ENCODE measurements at places on chromosomes 5 and 9.
A peak's percentile ranks its signal among the peaks of the same experiment; 100 is the strongest.

DNA sequence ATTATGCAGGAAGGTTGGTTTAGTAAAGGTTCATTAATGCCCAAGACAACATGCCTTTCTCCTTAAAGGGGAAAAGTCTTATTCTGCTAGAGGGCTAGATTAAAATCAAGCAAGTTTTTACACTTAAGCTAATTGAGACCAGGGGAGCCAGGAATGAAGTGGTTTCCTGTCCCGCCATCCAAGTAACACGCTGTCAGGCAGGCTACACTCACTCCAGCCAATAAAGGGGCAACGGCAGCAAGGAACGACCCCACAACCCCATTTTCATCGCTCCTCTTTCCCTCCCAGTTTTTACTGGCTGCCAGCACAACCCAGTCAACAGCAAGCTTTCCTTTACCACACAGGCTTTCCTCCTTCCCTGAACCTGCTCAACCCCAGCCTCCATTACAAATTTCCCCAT lies 225.1 kb downstream of the DCP2 start:
- no peak for DNase-seq

GRCh38 chr5:6750142-6750840 lies 37.1 kb downstream of the TENT4A start:
- no peak for DNase-seq

- DNase-seq = no peak
Observed at GRCh38 chr5:143713047-143714003, 98.6 kb upstream of the HMHB1 start.

GRCh38 chr9:128103589-128103962 lies 24.0 kb downstream of the PTGES2 start:
- no peak for DNase-seq

- no peak for DNase-seq
Observed at GRCh38 chr5:149869411-149869821, 75.2 kb downstream of the PDE6A start.

- DNase-seq = no peak
Observed at GRCh38 chr9:133120501-133121197, 391 bp downstream of the RALGDS start.

DNA sequence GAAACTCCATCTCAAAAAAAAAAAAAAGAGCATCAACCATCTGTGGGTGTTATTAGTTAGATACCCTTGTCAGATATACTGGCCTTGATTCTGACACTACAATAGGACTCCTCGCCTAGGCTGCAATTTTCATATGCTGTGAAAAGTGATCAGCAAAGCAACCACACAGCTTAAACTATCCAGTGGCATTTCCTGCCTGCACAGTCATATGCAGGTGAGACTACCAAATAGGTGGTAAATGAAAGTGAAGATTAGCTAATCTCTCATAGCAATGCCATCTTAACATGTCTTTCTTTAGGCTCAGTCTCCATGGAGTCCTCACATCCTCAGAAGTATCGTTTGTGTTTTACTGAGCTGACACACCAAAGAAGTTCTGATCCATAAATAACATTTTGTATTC lies 40.8 kb downstream of the GRAMD2B start:
- no peak for DNase-seq

DNA sequence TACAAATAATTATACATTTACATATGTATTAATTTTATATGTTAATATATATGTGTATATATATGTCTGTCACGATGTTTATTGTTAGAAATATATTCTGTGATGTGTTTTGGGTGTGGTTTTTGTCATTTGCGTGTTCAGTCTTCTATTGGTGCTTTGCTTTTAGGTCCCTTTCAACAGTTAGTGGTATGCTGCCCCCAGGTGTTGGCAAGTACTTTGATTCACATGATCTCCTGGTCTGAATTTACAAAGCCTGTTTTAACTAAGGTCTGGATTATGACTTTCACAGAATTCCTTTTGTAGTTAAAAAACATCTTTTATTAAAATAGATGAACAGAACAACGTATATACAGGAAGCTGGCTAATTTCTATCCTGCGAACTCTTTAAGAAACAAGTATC lies 271.5 kb downstream of the CCDC171 start:
- DNase-seq = no peak

GRCh38 chr5:78594610-78595457 lies 53.7 kb downstream of the LHFPL2 start:
- DNase-seq = no peak

GRCh38 chr9:105865285-105865684 lies 170.9 kb downstream of the TMEM38B start:
- no peak for DNase-seq

DNA sequence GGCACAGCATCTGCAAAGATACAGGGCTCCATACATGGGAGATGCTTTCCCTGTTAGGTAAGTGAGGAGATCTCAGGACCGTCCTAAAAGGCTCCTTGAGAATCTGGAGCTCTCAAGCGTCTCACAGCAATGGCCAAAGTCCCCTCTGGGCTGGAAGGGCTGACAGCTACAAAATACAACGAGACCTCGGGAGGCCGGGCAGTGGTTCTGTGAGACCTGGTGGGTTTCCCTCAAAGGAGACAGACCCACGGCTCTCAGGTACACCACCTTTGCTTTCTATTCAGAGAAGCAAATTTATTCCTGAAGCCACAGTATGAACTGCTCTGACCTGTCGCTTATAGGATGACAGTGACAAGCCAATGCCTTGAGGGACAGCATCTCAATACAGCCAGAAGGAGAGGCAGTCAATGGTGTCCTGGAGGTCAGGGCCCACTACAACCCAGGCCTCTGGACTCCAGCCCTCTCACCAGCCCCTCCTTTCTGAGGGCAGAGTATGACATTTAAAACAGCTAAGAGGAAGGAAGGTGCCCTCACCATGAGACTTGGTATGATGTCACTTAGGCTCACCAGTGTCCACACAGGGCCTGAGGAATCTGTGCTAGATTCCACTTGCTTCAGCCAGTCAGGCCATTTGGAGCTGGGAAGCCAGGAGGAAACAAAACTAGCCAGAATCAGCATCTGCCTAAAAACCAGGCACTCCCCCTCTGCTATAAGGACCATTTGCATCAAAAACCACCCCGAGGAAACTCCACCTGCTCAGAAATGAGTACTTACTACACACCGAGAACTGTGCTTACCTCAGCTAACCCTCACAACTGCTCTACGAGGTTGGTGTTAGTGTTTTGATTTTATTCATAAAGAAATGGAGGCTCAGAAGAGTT lies 86.5 kb upstream of the FSTL4 start:
- DNase-seq = no peak

GRCh38 chr5:63049935-63050334 lies 471.3 kb downstream of the LRRC70 start:
- no peak for DNase-seq

DNA sequence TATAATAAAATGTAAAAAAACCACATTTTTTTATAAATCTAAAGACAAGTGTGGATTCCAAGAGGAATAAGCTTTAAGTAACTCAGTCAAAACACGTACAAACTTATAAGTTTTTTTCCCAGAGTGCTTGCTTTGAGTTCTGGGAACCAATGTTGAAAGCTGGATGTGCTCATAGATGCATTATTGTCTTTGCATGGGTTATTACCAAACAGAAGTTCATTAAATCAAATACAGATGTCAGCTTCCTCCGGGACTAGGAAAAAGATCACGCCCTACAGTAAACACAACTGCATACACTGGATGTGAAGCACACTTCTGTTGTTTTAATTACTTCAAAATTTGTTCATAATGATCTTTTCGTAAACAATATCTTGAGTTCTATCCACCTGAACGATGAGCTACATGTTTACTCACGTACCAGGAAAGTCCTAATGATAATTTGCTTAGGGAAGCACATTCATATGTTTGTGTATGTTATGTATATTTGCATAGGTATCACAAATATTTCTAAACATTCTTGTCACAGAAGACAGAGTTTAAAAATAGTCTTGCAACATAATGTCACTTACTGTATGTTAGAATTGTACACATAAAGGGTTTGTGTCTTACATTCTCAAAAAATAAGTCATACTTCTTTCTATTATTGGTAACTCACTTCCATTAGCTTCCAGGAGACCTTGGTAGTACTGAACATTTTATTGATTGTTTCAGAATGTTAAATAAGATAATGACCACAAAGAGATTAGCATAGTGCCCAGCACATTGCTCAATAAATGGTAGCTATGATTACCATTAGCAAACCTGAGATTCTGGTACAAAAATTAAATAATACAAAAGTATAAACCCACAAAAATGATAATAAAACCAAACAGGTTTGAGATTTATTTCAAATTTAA lies 427.4 kb downstream of the CETN3 start:
- DNase-seq = no peak

DNA sequence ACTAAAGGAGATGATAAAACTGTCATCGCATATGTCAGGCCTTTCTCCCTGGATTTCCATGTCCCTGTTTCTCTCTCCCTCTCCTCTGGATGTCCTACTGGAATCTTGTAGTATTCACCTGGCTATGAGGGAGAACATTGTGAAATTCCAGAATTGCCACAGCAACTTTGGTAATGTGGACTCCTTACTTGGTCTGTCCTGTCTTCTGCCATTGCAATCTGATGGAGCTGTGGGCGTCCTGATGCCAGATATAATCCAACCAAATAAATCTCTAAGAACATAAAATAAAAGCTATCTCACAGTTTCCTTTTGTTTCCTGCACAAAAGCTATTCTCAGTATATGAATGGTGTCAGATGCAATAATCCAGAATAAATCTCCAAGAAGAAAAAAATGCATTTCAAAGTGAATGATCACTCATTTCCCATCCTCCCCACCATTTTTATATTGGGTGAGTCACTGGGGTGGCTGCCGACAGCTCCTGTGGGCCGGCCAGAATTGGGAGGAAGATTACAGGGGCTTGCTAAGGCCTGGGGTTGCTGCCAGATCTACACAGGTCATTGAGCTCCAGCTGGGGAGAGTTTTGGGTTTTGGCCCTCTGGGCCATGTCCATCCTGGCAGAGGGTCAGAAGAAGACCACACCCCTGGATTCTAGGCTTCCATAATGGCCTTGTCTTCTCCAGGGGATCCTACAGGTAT lies 160.7 kb upstream of the PITX1 start:
- DNase-seq = no peak

GRCh38 chr9:75639971-75640610 lies 250.4 kb upstream of the PCSK5 start:
- DNase-seq = no peak

- DNase-seq = no peak
Observed at GRCh38 chr9:12955510-12956163, 180.8 kb downstream of the LURAP1L start.

GRCh38 chr5:116011046-116011445 lies 21.2 kb upstream of the ARL14EPL start:
- DNase-seq = no peak

DNA sequence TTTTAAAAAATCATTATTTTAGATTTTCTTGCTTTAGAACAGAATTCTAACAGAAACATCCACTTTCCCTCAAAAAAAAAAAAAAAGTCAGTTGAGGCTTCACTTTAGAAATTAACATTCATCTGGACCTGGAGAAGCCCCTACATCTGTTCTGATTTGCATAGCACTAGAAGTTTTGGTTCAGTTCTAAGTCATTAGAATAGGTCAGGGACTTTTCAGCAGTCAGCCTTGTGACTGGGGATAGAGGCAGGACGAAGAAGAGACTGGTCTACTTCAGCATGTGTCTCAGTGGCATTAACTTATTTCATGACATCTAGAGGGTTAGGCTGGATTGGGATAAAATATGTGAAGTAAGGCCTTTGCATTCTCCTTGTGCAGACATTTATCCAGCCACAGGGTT lies 215.8 kb upstream of the DAB2 start:
- DNase-seq = no peak

DNA sequence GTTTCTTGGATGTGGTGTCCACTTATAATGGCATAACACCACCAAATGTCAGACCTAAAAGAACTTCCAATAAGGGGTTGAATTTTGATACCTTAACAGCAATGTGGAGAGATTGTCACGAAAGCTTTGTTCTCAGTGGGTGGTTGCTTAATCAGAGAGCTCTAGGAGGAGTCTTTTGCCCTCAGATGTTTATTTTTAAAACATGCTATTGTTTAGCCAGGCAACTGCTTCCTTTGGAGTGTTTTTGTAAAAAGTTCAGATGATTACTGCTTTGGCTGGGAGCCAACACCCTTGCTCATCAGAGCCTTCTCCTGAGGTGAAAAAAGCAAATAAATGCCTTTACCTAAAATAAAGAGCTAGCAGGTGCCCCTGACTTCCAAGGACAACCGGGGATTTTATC lies 65.0 kb downstream of the SLC1A1 start:
- DNase-seq = no peak

DNA sequence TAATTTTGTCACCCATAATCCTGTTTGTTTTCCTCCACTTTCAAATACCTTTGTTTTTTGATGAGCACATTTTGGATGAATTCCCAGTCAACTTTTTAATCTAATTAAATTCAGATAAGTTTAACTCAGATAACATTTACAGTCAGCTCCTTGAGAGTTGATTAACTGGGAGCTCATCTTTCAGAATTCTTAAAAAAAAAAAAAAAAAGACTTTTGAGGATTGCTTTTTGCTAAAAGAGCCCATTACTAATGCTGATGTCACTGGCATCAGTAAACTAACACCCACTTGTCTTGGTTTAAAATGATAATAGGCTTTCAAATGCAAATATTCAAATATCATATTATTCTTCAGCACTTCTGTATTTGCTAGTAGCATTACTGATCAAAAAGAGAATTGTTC lies 47.1 kb upstream of the NFIB start:
- no peak for DNase-seq

- DNase-seq = no peak
Observed at GRCh38 chr5:50328193-50328729, 112.8 kb downstream of the EMB start.

GRCh38 chr9:72583370-72583769 lies 62.0 kb downstream of the TMC1 start:
- DNase-seq = no peak

- peak; percentile 33 for DNase-seq
Observed at GRCh38 chr9:131727184-131727759, 12.6 kb downstream of the RAPGEF1 start.

DNA sequence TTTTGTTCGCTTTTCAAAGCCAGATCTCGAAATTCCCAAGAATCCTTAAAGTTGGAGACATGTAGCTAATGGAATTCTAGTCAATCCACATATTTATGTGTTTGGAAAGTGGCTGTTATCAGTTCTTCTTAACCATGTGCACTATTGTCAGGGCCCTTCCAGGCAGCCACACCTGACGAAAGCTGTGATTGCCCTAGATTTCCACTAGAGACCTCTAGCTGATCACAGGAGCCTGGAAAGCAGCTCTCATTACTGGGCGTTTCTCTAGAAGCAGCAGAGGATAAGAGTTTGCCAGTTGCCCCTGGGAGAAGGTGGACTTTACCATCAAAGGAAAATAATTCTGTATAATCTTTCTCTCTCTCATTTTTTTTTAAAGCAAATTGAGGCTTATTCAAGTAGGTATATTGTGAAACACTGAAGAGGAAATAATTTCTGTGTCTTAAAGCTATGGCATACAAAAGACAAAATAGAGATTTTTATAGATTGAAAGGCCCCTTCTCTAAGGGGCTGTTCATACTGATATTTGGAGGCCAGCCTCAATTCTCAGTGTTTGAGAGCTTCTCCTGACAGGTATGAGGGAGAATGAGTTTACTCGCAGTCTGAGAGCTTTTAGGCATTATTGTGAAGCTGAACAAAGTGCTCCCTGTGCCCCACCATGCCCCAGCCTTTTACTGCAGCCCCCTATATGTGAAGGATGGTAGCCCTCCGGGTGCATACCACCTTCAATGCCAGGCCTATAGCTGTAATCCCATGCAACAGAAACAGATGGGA lies 405.4 kb upstream of the ACTBL2 start:
- no peak for DNase-seq

GRCh38 chr9:89021154-89021803 lies 30.0 kb downstream of the S1PR3 start:
- no peak for DNase-seq

Data from stimulated activated CD4-positive, alpha-beta T cell treated with anti-CD3 and anti-CD28 coated beads, Interleukin-2, amount 100 ng/mL, for 24 hours (primary cell).